ENCODE measurements at places on chromosomes 13 and 19.

GRCh38 chr13:103451656-103452055 lies 385.4 kb upstream of the SLC10A2 start:
- DNase-seq = no peak

- no peak for DNase-seq
Observed at GRCh38 chr13:98975822-98976261, 2.0 kb downstream of the DOCK9 start.

- DNase-seq = no peak
Observed at GRCh38 chr13:32496599-32497160, 41.9 kb downstream of the N4BP2L2 start.

- no peak for DNase-seq
Observed at GRCh38 chr13:51518827-51519226, 65.4 kb upstream of the WDFY2 start.

DNA sequence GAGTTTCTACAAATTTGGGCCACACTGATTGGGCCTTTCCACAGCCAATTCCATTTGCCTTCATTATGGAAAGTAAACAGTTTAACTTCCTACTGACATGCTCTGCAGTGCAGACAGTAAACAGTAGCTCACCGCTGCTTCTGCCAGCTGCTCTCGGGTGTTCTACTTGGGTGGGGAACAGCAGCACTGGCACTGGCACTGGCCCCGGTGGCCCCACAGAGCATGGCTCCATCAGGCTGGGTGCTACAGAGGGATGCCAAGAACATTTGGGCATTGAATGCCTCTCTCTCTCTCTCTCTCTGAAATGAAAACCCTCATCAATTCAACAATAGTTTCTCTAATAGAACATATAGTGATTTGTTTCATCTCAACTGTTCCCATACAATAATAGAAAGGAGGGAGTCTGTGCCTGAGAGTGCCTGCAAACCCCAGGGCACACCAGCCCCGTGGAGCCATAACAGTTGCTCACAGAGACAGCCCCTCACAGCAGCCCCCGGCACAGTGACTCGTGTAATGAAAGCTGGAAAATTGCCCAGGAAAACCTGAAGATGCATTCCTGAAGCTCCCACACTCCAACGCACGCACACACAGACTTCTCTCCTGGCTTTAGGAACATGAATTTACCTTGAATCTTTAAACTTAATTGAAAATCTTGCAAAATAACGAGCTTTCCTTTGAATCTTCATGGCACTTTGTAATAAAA lies 38.2 kb upstream of the GJB6 start:
- no peak for DNase-seq

DNA sequence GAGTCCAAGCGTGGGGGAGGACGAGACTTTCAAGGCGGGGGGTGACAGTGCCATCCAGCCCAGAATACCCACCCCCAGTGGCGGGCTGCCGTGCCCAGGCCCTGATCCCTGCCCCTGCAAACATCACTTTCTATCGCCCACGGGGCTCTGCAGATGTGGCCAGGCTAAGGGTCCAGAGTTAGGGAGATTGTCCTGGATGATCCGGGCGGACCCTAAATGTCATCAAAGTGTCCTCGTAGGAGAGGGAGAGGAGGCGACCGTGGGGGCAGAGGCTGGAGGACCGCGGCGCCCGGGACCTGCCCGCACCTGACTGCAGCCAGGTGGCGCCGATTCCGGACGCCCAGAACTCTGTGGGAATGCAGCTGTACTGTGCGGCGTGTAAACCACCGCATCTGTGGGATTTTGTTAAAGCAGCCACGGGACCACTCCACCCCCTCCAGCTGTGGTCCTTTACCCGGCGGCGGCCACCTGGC lies 32.4 kb downstream of the GJA3 start:
- no peak for DNase-seq

DNA sequence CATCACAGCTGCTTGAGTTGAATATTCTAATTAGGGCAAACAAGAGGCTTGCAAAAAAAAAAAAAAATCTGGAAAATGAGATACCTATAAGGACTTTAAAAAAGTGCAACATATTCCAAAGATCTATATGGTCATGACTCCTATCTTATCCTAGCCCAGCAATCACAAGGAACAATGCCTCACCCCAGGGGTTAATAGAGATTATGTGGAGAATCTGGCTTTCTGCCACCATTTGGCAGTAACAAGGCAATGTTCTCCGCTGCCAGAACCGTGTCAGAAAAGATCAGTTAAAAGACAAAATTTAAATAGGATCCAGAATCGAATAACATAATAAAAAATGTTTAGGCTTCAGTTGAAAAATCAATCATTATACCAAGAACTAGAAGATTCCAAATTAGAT lies 1643.2 kb upstream of the PRR20A start:
- no peak for DNase-seq
